T-helper 1 cell (primary cell): ENCODE measurements at places on chromosomes 3 and 15.

DNA sequence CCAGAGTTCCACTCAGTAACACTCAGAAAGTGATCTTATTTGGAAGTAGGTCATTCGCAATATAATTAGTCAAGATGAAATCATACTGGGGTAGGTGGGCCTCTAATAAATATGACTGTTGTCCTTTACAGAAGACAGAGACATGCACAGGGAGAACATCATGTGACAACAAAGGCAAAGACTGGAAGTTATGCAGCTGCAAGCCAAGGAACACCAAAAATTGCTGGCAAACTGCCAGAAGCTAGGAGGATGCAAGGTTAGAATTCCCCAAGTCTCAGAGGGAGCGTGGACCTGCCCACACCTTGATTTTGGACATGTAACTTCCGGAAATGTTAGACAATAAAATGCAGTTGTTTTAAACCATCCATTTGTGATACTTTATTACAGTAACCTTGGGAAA lies 471.5 kb upstream of the AGTR1 start:
- DNase-seq = no peak

DNA sequence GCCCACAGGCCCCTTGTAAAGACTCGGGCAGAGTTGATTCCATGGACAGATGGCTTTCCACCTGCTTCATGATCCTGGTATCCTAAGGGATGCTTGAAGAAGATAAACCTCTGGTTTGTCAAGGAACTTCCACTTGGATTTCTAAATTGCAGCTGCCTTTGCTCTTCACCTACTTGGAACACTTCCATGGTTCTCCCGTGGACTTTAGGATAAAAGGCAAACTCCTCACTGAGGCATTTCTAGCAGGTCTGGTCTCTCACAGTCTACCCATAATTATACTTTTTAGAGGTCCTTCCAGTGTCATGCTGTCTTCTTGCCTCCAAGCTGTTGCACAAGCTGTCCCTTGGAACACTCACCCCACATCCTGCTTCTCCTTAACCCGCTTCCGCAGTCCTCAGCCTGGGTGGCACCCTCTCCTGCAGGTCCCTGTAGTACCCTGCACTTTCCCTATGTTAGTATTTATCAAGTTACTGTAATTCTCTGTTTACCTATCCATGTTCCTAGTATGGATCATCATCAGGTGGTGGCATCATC lies 12.7 kb downstream of the TLNRD1 start:
- DNase-seq = no peak

DNA sequence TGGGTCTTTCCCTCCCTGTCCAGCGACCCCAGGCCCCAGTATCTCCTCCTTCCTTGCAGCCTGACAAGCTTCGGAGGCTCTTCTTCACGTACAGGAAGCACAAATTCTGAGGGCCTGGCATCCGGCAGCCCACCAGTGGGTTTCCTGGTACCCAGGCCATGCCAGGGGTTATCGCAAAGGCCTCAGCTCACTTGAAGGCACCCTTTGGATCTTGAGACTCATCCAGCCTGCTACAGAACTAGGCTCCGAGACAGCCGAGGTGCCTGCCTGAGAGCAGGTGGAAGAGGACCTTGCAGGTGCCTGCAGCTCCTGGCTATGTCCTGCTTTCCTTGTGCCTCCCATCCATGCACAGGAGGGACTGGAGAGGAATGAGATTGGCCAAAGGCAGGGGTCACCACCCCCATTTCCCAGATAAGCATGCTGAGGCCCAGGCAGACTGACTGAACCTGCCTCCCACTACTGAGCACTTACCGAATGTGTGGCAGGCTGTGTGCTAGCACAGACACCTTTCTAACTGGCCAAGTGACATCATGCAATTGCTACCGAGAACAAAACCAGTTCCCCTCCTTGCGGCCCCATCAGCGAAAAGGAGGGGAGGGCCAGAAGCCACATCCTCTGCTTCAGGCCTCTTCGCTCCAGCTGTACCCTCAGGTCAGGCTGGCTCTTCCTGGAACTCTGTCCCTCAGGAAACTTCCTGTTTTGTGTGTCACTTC lies 11.2 kb downstream of the SH2D7 start:
- DNase-seq = peak; percentile 26

GRCh38 chr3:127015282-127016042 lies 32.5 kb downstream of the PLXNA1 start:
- no peak for DNase-seq

GRCh38 chr3:155891321-155891720 lies 20.9 kb downstream of the GMPS start:
- DNase-seq = no peak

- no peak for DNase-seq
Measured at GRCh38 chr3:60388731-60389130, 862.5 kb downstream of the FHIT start.

DNA sequence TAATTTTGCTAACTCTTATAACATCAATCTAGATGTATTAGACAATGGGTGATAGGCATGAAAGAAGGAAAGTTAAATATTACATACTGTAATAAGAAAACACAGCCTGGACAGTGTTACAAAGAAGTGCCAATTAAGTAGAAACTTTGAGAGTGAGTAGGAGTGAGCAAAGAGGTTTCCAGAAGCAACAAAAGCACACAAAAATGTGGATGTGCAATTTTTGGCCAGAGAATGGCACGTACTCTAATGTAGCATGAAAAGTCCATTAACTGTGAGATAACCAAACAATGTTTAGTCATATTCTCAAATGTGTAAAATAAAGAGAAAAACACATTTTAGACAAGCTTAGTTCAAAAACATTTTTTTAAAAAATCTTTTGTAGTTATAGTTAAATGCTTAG lies 567.3 kb downstream of the ROBO1 start:
- no peak for DNase-seq

DNA sequence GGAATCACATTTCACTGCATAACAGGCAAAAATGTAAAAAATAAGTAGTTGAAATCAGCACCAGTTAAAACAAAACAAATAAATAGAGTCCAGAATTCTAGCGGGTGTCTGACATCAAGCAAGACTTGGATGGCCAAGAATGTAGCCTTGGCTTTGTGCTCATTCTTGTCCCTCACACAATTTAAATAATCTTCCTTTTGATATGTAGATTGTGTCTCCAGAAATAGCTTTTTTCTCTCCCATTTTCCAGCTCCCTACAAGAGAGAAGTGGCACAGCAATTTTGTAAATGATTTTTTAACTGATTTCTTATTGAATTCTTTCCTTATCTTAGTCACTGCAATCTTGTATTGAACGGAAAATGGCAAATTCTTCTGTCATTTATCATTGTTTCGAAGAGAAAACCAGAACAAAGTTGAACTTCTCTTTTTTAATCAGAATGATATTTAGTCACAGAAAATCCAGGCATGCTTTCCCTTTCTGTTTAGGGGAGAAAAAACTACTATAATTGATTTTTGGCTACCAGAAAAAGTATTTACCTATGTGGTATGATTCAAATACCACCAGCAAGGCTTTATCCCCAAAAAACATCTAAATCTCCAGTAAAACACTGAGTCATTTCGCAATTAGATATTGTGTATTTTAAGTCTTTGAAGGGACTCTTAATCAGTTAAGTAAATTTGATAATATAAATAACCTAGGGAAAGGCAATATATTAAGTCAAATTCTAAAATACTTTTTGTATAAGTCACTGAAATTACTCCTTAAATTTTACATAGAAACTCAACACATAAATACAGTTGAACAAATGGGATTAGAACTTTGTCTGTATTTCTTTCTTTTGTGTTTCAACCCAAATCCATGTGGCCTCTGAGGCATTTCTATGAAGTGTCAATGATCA lies 481.7 kb downstream of the GBE1 start:
- no peak for DNase-seq

DNA sequence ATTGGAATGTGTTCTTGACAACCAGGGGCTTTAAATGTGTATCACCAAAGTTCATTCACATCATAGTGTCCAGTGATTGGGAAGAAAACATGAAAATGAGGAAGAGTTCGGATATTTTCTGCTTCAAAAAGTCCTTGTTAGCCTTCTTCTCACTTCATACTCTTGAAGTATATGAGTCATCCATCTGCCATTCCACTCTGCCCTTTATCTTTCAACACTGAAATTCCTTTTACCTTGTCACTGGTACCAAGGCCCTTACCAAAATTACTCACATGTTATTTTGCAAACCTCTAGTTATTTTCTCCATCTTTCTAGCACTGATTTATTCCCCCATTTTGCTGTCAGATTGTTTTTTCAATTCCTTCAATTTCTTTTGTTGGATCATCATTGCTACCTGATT lies 32.5 kb downstream of the OR5H15 start:
- no peak for DNase-seq

DNA sequence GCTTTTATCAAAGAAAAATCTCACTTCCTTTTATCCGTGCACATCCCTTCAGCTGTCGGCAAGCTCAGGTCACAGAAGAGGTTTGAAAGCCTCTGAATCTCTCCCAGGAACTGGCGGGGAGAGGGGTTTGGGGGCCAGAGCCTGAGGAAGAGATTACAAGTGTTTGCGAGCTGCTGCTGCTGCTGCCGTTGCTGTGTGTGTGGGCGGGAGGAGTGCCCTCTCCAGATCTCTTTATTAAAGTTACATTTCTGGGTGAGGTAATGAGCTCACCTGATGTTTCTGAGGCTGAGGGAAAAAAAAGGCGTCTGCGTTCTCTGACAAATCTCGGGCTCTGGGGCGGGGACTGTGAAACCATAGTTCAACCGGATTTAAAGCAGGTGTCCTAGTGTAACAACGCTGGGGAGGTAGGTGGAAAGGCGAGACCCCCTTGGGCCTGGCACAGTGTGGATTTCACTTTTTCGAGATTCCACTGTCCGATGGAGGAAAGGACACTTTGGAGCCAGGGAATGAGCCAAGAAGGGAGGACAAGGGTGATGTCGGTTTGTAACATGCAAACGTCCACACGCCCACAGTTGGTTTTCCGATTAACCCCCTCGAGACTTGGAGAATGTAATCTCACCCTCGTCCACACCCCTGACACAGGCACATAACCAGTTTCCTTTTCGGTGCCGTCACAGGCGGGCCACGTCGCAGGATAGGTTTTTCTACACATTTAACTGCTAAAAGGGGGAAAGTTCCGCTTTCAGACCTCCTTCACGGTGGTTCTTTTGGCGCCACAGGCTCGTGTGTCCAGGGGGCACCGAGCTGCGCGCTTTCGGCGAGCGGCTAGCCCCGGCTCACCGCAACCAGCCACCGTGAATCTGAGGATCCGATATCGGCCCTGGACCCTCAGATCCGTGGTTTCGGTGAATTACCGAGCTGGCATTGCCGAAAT lies 2.1 kb downstream of the ALCAM start:
- peak; percentile 73 for DNase-seq

- no peak for DNase-seq
Measured at GRCh38 chr3:42500091-42500490, 2.4 kb upstream of the VIPR1 start.

DNA sequence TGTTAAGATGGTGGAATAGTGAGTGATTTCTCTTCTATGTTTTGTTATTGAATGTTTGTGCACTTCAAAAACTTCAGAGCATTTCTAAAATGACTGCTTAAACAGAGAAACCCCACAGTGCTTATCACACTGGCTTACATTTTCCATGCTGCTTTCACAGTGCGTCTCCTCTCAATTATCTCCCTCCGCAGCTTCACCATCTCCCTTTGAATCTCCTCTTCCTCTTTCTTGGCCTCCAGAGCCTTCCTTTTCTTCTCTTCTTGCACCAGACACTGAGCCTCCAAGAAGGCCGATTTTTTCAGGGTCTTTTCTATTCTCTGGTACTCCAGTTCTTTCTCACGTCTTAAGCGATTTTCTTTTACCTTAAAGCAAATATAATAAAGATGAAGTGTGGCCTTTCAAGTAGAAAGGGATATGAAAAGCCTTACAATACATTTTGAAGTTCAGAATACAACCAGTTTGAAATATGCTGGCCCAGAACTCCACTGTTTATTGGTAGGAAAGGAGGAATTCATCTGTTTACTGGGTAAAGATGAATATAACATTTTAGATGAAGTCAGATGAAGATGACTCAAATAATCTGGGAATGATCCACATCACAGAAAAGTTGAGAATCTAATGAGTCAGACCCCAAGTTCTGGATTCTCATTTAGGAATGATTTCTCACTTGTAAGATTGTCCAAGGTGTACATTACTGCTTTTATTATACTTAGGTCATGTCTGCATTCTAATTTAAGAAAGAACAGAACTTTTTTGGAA lies 21.4 kb downstream of the CCDC191 start:
- DNase-seq = no peak

- no peak for DNase-seq
Measured at GRCh38 chr15:80804970-80805495, 25.9 kb downstream of the CEMIP start.

- DNase-seq = no peak
Measured at GRCh38 chr3:109137761-109138160, 1.2 kb downstream of the C3orf85 start.

- no peak for DNase-seq
Measured at GRCh38 chr3:161291191-161291901, 70.2 kb downstream of the NMD3 start.

DNA sequence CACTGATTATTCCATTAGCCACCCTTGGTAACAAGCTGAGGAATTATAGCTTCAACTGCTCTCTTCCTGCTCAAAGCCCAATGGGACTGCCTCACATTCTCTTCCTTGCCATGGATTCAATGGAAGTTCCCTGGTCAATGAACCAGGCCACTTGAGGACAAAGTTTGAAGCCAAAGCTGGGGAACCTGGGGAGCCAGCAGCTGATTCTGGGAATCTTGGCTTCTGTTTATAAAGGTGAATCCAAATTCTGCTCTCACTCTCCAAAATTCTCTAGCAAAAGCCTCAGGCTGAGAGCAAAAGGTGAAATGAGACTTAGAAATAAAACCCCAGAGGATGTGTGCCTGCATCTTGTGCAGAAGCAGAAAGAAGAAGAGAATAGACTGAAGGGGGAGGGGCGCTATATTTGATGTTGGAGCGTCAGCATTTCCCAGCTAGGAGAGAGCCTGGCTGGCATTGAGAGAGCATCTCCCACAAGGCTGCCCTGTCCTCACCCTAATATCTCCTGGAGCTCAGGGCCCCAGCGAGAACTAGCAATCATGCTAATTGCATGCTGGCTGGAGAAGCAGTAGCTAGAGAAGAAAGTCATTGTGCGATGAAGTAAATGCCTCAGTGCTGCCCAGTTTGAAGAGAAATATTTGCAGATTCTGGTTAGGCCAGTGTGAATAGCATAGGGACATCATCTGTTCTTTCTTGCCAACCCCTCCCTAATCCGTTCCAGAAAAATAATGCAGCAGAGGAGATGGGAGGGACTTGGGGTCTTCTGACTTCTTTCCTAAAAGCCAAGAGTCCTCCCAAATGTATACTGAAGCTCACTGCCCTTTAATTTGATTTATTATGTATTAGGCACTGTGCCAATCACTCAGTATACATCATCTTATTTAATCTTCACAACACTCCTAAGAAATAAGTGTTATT lies 34.9 kb upstream of the GAP43 start:
- DNase-seq = no peak

- no peak for DNase-seq
Measured at GRCh38 chr3:14322667-14323295, 79.6 kb upstream of the SLC6A6 start.

DNA sequence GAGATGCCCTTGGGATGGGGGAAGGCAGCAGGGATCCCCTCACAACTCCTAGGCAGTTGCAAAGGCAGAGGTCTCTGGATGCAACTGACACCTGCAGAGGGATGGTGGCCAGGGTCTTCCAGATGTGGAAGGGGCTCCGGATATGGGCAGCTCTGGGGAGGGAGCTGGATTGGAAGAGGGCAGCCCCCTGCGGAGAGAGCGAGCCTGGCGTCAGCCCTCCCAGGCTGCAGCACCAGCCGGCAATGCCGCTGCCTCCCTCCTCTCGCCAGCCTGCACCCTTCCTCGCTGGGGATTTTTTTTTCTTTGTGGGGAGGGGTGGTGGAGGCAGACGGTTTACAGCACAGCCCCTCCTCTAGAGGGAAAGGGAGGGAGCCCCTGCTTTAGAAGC lies 1.6 kb downstream of the INSYN1 start:
- DNase-seq = no peak
